ENCODE measurements at places on chromosomes 4 and X.

DNA sequence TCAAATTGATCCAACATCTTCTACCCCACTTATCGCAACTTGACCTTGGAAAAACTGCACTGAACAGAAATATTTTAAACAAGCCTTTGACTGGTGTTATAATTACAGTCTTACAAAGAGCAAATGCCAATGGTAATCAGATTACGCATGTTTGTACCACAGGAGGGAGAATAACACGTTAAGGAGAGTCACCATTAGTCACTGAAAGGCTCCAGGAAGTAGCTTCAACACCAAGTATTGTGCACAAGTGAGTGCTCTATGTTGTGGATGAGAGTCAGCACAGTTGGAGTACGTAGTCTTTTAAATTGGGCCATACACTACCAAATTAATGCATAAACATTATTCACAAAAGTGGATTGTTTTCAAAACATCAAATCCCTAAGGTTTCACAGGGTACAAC is 1081.5 kb upstream of the TENM3 start:
- no peaks in the 10 kb centered on the region for H3K36me3 ChIP-seq
- no peak overlapping the region for H3K27ac ChIP-seq
- no peaks in the 10 kb centered on the region for H3K27me3 ChIP-seq
- DNase-seq, result no peak

DNA sequence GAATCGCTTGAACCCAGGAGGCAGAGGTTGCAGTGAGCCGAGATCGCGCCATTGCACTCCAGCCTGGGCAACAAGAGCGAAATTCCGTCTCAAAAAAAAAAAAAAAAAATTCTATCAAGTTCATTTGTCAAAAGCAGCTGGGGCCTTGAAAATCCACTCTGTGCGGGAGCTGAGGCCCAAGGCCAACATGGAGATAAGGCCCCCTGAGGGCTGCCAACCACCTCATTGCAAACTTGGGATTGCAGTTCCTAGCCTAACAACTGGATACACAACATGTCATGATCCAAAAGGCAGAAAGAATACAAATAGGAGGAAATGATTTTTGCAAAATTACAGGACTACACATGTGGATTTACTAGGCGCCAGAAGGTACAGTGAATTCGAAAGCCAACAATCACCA is 22.5 kb upstream of the PRDX4 start:
- H3K4me1 ChIP-seq, result no peaks in the 10 kb centered on the region
- DNase-seq, result no peak
- no peak overlapping the region for H3K4me3 ChIP-seq
- H3K27ac ChIP-seq, result no peak overlapping the region
- H3K27me3 ChIP-seq, result no peaks in the 10 kb centered on the region

- H3K4me3 ChIP-seq, result no peak overlapping the region
- no peak overlapping the region for H3K27ac ChIP-seq
- no peaks in the 10 kb centered on the region for H3K27me3 ChIP-seq
- H3K4me1 ChIP-seq, result no peaks in the 10 kb centered on the region
These were observed 36.3 kb downstream of the PIGG start for GRCh38 chr4:535181-535923.

GRCh38 chr4:126800575-126801141 is 832.1 kb upstream of the INTU start:
- no peaks in the 10 kb centered on the region for H3K36me3 ChIP-seq
- H3K4me3 ChIP-seq, result no peak overlapping the region
- DNase-seq, result peak; percentile 72
- H3K4me1 ChIP-seq, result no peaks in the 10 kb centered on the region

- no peak overlapping the region for H3K27ac ChIP-seq
- no peak overlapping the region for H3K4me3 ChIP-seq
- no peak for DNase-seq
- no peaks in the 10 kb centered on the region for H3K27me3 ChIP-seq
These were observed 28.4 kb downstream of the CD99L2 start for GRCh38 chrX:150870029-150870428.

GRCh38 chrX:70033348-70034051 is 16.2 kb downstream of the AWAT2 start:
- no peaks in the 10 kb centered on the region for H3K36me3 ChIP-seq
- DNase-seq, result peak; percentile 50
- H3K27me3 ChIP-seq, result no peaks in the 10 kb centered on the region

- no peaks in the 10 kb centered on the region for H3K4me1 ChIP-seq
- H3K27ac ChIP-seq, result no peak overlapping the region
- H3K4me3 ChIP-seq, result no peak overlapping the region
- no peaks in the 10 kb centered on the region for H3K36me3 ChIP-seq
- no peak for DNase-seq
These were observed 2.7 kb upstream of the ARSJ start for GRCh38 chr4:113982181-113982580.

DNA sequence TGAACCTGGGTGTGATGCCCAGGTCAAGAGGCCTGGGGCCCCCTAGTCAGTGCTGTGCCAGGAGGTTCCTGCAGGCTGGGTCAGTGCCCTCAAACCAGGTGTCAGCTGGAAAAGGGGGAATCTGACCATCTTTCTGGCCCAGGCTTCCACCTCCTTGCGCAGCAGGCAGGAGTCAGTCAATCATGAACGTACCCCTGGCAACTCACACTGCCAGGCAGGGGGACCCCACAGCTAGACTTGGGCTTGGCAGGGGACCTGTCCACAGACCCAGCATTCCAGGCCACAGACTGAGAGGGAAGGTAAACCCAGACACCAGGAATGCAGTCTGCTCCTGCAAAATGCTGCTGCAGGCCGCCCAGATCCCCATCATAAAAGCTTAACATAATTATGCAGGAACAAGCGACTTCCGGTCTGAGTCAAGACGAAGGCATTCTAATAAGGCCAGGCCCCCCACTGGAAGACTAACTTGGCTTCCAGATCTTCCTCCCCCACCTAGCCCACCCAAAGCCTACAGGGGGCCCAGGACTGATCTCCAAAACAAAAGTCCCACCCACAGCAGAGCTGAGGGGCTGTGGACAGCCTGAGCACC is 156.3 kb downstream of the BCOR start:
- H3K36me3 ChIP-seq, result no peaks in the 10 kb centered on the region
- H3K4me1 ChIP-seq, result no peaks in the 10 kb centered on the region
- H3K4me3 ChIP-seq, result no peak overlapping the region
- H3K27ac ChIP-seq, result no peak overlapping the region
- DNase-seq, result no peak

DNA sequence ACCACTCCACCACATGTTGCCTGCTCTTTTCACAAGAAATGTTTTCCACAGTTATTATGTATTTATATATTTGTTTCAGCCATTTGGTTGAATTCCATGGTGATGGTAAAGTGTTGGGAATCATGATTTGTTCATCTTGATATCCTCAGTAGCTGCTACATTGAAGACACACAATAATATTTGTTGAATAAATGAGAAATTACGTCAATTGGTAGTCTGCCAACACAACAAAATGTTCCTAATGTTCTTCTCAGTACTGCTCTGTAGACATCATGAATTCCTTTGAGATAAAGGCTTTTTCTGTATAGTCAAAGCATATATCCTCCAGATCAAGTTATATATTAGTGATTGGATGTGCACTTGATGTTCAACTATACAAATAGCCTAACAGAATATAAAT is 29.5 kb downstream of the CXXC4 start:
- peak; percentile 52 for DNase-seq
- no peaks in the 10 kb centered on the region for H3K36me3 ChIP-seq
- H3K4me1 ChIP-seq, result no peaks in the 10 kb centered on the region
- H3K4me3 ChIP-seq, result no peak overlapping the region

DNA sequence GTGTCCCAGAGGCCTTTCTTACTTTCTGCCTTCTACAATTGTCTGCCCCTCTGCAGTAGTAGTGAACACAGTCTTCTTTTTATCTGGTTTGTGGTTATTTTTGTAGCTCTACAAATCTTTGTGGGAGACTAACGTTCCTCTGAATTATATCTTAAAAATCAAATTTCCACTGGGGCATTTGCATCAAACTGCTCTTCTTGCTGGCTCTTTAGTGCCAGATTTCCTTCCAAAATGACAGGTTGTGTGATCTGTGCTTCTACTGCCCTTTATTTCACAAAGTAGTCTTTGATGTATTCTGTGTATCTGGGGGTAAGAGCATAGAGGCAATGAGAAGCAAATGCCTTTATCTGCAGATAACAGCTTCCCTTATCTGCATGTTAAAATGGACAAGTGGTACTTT is 34.5 kb downstream of the TSPAN7 start:
- H3K36me3 ChIP-seq, result no peaks in the 10 kb centered on the region
- no peak overlapping the region for H3K27ac ChIP-seq
- no peak overlapping the region for H3K4me3 ChIP-seq
- no peaks in the 10 kb centered on the region for H3K27me3 ChIP-seq

DNA sequence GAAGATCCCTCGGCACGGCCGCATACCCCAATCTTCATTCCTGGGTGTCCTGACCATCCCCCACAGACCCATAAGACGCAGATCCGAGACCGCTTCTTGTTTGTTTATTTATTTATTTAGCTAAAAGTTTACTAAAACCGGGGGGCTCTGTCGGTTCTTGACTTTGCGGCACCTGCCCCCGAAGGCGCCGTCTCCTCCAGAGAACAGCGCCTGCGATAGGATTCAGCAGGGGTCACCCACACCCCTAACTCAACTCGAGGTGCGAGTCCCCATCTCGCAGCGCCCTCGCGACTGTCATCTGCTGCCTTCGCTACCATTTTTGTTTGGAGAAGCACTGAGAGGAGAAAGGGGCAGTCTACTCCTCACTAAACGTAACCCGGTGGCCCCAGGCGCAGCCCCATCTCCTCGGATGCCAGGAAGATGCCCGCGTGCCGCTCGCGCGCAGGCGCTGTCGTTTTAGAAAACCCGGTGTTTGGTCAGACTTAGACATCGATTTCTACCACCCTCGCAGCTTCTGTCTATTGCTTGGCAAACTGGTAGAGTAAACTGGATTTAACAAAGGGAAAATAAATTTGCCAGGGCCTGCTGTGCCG is 18.9 kb upstream of the GPR101 start:
- H3K36me3 ChIP-seq, result no peaks in the 10 kb centered on the region
- no peak for DNase-seq
- H3K27ac ChIP-seq, result no peak overlapping the region
- peak overlapping the region; percentile 29 for H3K4me3 ChIP-seq

DNA sequence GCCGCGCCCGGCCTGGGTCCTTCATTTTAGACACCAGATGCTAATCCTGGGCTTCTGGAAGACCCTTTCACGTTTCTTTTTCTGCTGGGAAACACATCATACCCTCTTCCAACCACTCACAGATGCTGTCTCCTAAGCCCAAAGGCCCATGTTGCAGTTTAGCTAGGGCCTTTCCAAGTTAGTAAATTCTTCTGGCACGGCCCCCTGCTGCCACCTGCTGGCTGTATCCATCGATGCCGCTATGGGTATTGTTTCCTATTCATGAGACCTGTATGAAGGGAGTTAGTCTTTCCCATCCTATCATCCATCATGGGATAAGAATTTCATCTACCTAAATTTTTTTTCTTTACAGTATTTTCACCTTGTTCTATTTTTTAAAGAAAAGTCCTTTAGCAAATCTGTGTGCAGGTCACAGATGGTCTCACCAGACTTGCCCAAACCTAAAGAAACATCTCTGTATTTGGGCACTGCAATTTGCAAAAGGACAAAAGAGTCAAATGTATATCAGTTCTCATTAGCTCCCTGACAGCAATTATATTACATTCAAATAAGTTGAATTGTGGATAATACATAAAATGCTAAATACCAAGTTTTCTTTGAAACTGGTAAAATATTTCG is 37.8 kb upstream of the SLC9A7 start:
- H3K4me3 ChIP-seq, result no peak overlapping the region
- H3K36me3 ChIP-seq, result no peaks in the 10 kb centered on the region
- H3K4me1 ChIP-seq, result no peaks in the 10 kb centered on the region
- no peaks in the 10 kb centered on the region for H3K27me3 ChIP-seq

GRCh38 chr4:137543198-137543597 is 10.9 kb upstream of the PCDH18 start:
- DNase-seq, result no peak
- H3K27me3 ChIP-seq, result no peaks in the 10 kb centered on the region
- no peak overlapping the region for H3K27ac ChIP-seq
- H3K36me3 ChIP-seq, result no peaks in the 10 kb centered on the region
- H3K4me1 ChIP-seq, result peaks cover 9% of the 10 kb centered on the region
- no peak overlapping the region for H3K4me3 ChIP-seq

- no peak overlapping the region for H3K4me3 ChIP-seq
- H3K27ac ChIP-seq, result no peak overlapping the region
- no peaks in the 10 kb centered on the region for H3K27me3 ChIP-seq
- H3K4me1 ChIP-seq, result no peaks in the 10 kb centered on the region
- H3K36me3 ChIP-seq, result no peaks in the 10 kb centered on the region
These were observed 12.4 kb downstream of the WWC2 start for GRCh38 chr4:183111452-183111885.

GRCh38 chr4:98908703-98909262 is 20.1 kb downstream of the EIF4E start:
- no peaks in the 10 kb centered on the region for H3K36me3 ChIP-seq
- peaks cover 11% of the 10 kb centered on the region for H3K4me1 ChIP-seq
- DNase-seq, result no peak
- H3K27me3 ChIP-seq, result no peaks in the 10 kb centered on the region
- H3K4me3 ChIP-seq, result no peak overlapping the region

GRCh38 chr4:36414248-36414647 is 132.8 kb downstream of the DTHD1 start:
- no peaks in the 10 kb centered on the region for H3K36me3 ChIP-seq
- no peak overlapping the region for H3K27ac ChIP-seq
- no peak for DNase-seq
- no peaks in the 10 kb centered on the region for H3K27me3 ChIP-seq
- H3K4me1 ChIP-seq, result no peaks in the 10 kb centered on the region
- H3K4me3 ChIP-seq, result no peak overlapping the region

- no peaks in the 10 kb centered on the region for H3K4me1 ChIP-seq
- H3K4me3 ChIP-seq, result no peak overlapping the region
- no peaks in the 10 kb centered on the region for H3K27me3 ChIP-seq
- DNase-seq, result no peak
- no peaks in the 10 kb centered on the region for H3K36me3 ChIP-seq
These were observed 125.3 kb upstream of the IL15 start for GRCh38 chr4:141511055-141511454.

- peaks cover 29% of the 10 kb centered on the region for H3K4me1 ChIP-seq
- H3K4me3 ChIP-seq, result no peak overlapping the region
- H3K27me3 ChIP-seq, result no peaks in the 10 kb centered on the region
- no peak for DNase-seq
- peak overlapping the region; percentile 91 for H3K27ac ChIP-seq
- H3K36me3 ChIP-seq, result no peaks in the 10 kb centered on the region
These were observed 595.2 kb downstream of the MID1IP1 start for GRCh38 chrX:39396358-39396995.

GRCh38 chrX:15789979-15790768 is at the start of gene ZRSR2:
Gene ZRSR2 (plus strand): TSS chrX:15790484. CDS start chrX:15790496, 12 bp downstream.
- peaks cover 4% of the 10 kb centered on the region for H3K4me1 ChIP-seq
- peak within 1 kb of the TSS; percentile 55 for H3K4me3 ChIP-seq
- no peaks in the 10 kb centered on the region for H3K27me3 ChIP-seq
- H3K36me3 ChIP-seq, result peaks cover 7% of the 10 kb centered on the region
- DNase-seq, result peak; percentile 93

GRCh38 chr4:152843481-152844090 is 63.8 kb downstream of the ARFIP1 start:
- no peaks in the 10 kb centered on the region for H3K4me1 ChIP-seq
- no peaks in the 10 kb centered on the region for H3K36me3 ChIP-seq

All from cardiac muscle cell (in vitro differentiated cells and primary cell).